ENCODE measurements at places on chromosomes 2 and 18.

DNA sequence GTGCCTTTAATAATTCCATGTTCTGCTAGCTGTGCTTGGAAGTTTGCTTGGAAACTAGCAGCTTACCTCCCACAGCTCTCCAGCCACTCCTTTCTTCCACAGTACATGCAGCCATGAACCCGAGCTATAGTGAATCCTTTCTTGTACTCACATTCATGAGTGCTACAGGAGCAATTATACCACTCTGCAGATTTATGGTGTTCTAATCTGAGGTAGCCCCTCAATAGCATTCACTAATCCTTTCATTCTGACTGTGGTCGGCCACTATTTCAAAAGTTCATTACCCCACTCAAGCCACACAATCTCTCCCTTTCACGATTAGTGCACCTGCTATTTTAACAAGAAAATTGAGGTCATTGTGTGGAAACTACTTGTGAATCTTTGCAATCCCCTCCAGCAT, 53.2 kb downstream of the CSRNP3 start:
- no peak for DNase-seq

DNA sequence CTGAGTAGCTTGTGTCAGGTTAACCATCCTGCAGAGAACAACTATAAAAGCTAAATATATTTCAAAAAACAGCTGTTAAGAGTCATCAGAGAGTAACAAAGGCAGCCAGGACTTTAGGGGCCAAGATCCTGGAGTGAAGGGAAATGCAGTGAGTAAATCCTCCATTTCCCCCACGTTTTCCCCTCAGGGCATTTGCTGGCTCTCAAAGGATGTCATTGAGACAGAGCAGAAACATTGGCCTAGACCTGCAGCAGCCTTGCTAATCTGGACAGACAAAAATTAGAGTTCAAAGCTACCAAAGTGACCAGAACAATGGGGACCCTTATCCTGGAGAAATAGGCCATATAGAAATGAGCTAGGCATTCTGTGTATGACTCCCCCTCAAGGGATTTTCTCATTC, 21.1 kb upstream of the KLHL29 start:
- no peak for DNase-seq

GRCh38 chr2:51039581-51039980, 7.6 kb upstream of the NRXN1 start:
- DNase-seq = no peak

- no peak for DNase-seq
Observed at GRCh38 chr18:78517973-78518372, 461.6 kb upstream of the SALL3 start.

GRCh38 chr18:5238371-5238976, 41.4 kb upstream of the AKAIN1 start:
- DNase-seq = peak; percentile 30

DNA sequence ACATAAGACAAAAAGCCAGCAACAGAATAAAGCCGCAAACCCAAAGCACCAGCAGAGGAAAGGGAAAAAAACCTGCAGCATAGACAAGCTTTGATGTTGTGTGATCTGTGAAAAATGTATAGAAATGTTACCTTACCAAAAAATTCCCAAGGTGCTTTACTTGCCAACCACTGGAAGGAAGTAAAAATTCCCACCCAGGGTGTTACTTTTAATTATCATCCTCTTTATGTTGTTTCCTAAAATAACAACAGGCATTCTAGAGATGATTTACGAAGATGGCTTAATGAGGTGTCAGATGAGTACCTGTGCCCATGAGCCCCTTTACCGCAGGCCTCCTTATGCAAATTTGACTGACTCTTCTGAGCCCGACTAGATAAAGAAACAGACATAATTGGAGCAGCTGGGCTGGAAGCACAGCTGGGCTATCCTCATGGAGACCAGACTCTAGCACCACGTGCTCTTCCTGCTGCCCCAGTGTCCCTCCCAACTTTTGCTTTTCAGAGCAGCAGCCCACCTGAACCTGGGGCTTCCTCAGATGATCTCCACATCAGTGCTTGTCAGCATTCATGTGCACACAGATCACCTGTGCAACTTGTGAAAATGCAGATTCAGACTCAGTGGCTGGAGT, 41.5 kb downstream of the SRSF7 start:
- DNase-seq = no peak

GRCh38 chr2:216405588-216405987, 6.7 kb upstream of the SMARCAL1 start:
- no peak for DNase-seq

GRCh38 chr2:85472261-85472660, 53.7 kb downstream of the SH2D6 start:
- DNase-seq = no peak

DNA sequence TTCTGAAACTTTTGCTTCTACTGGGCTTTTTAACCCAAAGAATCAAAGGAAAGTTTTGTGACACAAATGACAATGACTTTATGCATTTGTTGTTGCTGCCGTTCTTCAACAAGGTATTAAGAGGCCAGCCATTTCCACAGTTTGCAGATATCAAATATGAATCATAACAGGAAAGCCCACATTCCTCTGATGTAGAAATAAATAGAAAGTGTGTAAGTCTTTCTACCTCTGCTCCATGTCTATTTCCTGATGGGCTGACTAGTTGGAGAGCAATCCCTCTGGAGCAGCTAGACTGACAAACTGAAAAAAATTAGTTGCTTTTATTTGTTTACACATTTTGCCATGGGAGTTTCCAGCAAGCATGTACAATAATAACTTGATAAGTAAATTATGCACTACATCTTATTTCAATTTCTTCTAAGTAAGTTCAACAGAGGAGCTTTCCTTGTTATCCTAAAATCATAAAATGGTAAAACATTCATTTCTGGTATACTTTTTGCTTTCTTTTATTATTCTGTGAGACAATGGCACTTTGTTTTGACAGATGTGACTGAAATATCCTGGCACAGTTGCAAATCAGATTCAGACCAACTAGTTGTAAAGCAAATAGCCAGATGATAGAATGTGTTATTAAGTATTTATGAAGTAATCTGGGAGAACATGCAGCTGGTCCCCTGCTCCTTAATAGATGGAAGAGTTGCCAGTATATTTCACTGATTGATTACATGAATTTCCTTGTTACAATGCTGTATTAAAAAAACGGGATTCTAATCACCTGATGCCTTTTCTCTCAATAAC, 266.7 kb downstream of the METTL4 start:
- DNase-seq = no peak
